Smooth muscle cell of the pulmonary artery (primary cell): ENCODE measurements at places on chromosomes 3 and 15. TPM values are rescaled to one million over a fixed set of nuclear protein-coding genes. Genes with fewer than 3 reads are reported as not detected.

The GASK1A gene
- total RNA-seq, result 0.69 and 2.4 TPM in 2 replicates

The COLQ gene
- 0.36 and 1.3 TPM in 2 replicates for total RNA-seq

The CLDN11 gene
- 50.9 and 183 TPM in 2 replicates for total RNA-seq

The CDC25A gene
- 2.3 and 2.5 TPM in 2 replicates for total RNA-seq

The HYAL3 gene
- 10.6 and 10.8 TPM in 2 replicates for total RNA-seq

The GRIP2 gene
- total RNA-seq, result 0.10 and 0.46 TPM in 2 replicates

The OR5K2 gene
- not detected in 2 replicates for total RNA-seq

The TLE3 gene
- 49.5 and 51.2 TPM in 2 replicates for total RNA-seq

The GPR149 gene
- not detected in 2 replicates for total RNA-seq

The ATP13A3 gene
- 808 and 913 TPM in 2 replicates for total RNA-seq

The NAALADL2 gene
- 13.9 and 18.4 TPM in 2 replicates for total RNA-seq

The IGSF10 gene
- total RNA-seq, result 2.4 and 2.5 TPM in 2 replicates
